ENCODE measurements at places on chromosomes 13 and 19. TPM values are rescaled to one million over a fixed set of nuclear protein-coding genes. Genes with fewer than 3 reads are reported as not detected.
A peak's percentile ranks its signal among the peaks of the same experiment; 100 is the strongest.

DNA sequence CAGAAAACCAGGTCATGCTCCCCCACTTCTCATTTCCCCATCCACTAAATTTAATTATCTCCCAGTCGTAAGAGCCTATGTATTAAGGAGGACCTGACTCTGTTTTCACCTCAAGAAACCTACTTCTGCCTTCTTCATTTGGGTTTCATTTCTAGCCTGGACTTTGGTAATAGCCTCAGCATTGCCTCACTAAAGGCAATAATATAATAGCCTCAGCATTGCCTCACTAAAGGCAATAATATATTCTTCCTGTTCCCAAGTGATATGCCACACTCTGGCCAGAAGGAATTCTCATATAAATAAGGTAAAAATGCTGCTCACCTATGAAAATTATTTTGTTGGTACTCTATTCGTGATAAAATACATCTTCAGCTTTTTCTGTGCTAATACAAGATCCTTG is 993.9 kb downstream of the EFNB2 start:
- no peak for DNase-seq

Gene ZNF878
- total RNA-seq = not detected

Gene NTF4
- total RNA-seq = not detected

Gene LACC1
- 5.5 TPM for total RNA-seq

Gene AMH
- total RNA-seq = 0.32 TPM

- DNase-seq = peak; percentile 75
Measured at GRCh38 chr19:6062274-6062673, 48.0 kb downstream of the RFX2 start.

Gene CGB2
- total RNA-seq = not detected

GRCh38 chr19:13861714-13862531 is 15.0 kb upstream of the NANOS3 start:
- DNase-seq = peak; percentile 95

DNA sequence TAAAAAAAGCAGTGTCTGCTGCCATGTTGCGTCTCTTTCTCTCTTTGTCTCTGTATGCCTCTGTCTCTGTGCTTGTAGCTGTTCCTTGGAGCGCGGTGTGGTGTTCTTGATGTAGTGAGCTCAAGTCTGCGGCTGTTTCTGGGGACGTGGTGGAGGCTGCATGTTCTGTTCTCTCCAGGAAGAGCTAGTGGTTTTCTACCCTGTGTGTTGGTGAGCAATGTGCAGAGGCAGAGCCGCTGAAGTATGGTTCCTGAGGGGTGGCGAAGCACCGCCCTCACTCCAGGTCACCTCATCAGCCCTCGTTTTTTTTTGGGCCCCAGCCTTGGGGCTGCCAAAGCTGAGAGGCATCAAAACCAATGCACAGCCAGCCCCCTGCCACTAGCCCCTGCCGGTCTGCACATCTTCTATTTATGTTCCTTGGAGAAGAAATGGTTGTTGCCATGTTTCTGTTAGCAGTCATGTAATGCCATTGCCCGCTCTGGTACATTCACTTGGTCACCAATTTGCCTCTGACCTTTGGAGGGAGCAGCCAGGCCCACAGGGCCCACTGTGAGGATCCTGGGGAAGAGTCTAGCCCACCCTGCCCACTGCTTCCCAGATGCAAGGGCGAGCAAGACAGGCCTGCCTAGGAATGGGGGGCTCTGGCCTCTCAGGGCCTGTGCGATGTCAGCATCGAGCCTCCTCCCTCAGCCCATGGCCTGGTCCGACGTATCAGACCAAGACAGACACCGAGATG is 7.2 kb downstream of the HNRNPL start:
- DNase-seq = no peak

Gene CEACAM7
- total RNA-seq = not detected

DNA sequence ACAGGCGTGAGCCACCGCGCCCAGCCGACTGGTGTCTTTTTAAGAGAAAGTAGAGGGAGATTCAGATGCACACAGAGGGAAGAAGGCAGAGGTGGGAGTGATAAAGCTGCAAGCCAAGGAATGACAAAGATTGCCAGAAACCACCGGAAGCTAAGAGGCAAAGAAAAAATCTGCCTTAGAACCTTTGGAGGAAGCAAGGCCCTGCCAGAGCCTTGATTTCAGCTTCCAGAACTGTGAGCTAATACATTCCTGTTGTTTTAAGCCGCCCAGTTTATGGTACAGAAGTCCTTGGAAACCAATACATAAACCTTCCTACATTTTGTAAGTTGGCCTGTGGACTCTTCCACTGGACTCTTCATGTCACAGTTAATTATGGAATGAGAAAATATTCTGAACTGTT is 71.7 kb upstream of the SOX21 start:
- no peak for DNase-seq
